ENCODE measurements at places on chromosomes 5 and 9. TPM values are rescaled to one million over a fixed set of nuclear protein-coding genes. Genes with fewer than 3 reads are reported as not detected.

ADAMTS13 gene
- 0.51 TPM for total RNA-seq

SPARC gene
- total RNA-seq: 17.0 TPM

PRDM9 gene
- not detected for total RNA-seq

EDIL3 gene
- 0.13 TPM for total RNA-seq

YTHDC2 gene
- total RNA-seq: 5.1 TPM

PTPRD gene
- 0.16 TPM for total RNA-seq

RNF183 gene
- total RNA-seq: not detected

FST gene
- total RNA-seq: 2.6 TPM

LCN15 gene
- total RNA-seq: not detected

SMIM3 gene
- total RNA-seq: 7.7 TPM
